ENCODE measurements at places on chromosomes 12 and 14.

- DNase-seq = no peak
Measured at GRCh38 chr12:21571046-21571445, 33.6 kb downstream of the GYS2 start.

DNA sequence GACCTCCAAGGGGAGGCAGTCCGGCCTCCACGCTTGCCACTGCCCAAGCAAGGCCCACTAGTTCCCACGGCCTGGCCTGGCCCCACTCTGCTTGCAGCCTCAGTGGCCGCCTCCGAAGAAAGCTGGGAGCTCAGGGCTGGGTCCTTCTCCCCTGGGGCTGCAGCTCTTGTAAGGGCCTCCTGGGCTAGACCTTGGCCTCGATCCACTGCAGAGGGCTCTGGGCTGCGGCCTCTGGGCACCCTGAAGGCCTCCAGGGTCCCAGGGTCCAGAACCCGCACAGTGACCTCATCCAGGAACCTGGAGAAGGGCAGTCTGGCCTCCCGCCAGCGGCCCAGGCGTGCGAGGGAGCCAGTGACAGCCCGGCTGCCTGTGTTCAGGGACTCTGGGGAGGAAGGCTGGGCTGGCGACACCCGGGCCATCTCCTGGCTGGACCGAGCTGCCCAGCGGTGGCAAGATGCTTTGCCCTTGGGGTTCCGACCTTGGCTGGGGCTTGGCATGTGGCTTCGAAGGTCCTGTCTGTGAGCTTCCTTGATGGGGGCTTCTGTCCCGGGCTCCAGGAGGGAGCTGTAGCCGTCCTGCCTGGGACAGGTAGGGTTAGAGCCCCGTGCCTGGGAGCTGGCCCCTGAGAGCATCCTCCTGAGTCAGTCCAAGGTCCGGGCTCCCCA, 9.8 kb downstream of the BEGAIN start:
- peak; percentile 8 for DNase-seq

GRCh38 chr14:76993752-76994151, 34.8 kb downstream of the IRF2BPL start:
- no peak for DNase-seq

- no peak for DNase-seq
Measured at GRCh38 chr14:68439676-68440075, 353.2 kb downstream of the ZFP36L1 start.

DNA sequence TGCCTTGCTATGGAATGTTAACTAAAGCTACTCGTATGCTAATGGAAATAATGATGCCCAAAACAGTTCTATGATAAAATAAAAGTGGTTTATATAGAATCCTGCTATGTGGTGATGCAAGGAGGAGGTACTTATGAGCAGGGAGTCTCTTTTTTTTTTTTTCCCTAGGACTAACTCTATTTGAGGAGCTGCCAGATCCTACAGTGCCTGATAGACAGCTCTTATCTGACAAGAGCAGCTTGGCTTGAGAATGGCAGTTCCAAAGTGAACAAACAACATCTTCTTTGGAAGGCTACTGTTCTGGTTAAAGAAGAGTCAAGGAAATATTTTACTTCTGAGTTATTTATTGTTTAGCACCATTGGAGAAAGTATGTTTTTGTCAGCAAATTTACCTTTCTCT, 10.2 kb upstream of the ACSM4 start:
- DNase-seq = no peak

- no peak for DNase-seq
Measured at GRCh38 chr14:27587103-27587502, 989.3 kb upstream of the NOVA1 start.

DNA sequence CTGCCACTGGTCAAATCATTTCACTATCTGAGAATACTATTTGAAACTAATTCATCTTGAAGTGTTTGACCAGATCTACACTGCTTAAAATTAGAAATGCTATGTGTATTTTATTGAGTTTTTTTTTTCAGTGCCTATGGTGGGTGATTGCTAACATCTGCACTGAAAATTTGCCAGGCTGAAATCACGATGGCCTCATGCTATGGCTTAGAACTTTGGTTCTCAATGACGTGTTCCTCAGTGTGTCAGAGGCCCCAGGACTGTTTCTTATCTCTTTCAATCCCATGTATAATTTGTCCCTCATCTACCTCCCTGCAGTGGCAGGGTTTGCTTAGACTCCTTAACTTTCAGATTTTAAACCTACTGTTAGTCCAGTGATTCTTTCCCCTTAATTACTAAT, 36.2 kb upstream of the NKX2-8 start:
- no peak for DNase-seq

GRCh38 chr12:121872546-121873215, 14.0 kb upstream of the HPD start:
- no peak for DNase-seq

DNA sequence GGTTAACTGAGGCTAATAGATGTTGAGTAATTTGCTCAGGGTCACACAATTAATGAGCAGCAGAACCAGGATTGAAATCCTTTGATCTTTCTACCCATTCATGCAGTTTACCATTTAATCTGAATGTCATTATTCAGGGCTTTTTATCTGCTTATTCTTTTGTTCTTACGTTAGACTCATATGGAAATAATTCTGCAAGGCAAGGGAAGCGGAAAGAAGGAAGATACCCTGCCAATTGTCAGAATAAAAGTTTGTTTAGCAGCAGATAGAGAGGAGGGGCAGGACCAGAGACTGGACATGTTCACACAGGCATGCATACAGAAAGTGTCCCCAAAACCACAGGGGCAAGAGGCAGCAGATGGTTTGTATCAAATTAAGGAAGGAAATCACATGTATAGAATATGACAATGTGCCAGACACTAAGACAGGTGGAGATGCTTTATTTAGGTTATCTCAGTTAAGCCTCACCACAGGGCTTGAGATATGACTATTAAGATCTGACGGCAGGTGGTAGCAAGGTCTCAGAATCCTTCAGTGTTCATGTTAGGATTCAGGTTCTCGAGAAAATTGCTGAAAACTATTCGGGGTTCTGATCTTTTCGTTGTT, 29.8 kb downstream of the BRMS1L start:
- no peak for DNase-seq

- no peak for DNase-seq
Measured at GRCh38 chr14:104406831-104407230, 172.7 kb upstream of the C14orf180 start.

DNA sequence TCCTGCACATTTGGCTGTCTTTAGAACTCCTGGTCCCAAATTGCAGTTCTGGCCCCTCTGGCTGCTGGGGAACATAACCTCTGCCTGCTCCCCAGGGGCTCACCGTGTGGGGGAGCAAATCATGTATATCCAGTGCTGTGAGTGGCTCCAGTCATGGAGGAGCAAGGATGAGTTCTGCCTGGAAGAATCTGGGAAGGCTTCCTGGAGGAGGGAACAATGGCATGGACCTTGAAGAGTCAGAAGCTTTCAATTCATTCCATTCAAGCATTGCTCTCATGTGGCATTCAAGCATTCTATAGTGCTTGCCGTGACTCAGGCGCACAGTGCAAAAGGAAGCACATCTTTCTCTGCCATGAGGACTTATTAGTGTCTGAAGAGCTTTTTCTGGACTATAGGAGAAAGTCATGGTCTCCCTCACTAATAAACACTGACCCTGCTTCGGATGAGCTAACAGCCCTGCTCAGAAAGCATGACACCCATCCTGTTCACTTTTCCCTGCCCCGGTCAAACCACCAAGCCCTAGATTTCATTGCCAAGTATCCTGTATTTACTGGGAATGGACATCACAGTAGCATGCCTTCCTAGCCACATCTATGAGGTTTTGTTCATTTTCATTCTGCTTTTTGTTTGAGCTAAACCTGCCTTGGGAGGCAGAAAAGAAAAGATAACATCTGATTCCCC, 3.5 kb downstream of the IFI27 start:
- DNase-seq = no peak

DNA sequence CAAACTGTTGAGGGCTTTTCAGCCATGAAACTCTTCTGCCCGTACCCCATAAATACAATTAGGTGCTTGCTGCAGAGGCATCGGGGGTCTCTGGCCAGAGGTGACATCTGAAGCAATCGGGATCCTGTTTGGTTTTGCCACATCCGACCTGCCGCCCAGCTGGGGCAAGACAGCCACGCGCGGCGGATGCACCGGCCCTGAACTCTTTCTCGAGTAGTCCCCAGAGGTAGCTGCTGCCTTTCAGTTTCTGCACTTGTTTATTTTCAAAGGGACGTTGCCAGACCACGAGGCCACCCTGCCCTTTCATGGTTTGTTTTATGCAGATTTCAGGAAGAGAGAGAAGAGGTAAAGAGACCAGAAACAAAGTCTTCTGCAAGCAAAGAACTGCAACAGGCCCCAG, 10.6 kb upstream of the MLXIP start:
- no peak for DNase-seq

DNA sequence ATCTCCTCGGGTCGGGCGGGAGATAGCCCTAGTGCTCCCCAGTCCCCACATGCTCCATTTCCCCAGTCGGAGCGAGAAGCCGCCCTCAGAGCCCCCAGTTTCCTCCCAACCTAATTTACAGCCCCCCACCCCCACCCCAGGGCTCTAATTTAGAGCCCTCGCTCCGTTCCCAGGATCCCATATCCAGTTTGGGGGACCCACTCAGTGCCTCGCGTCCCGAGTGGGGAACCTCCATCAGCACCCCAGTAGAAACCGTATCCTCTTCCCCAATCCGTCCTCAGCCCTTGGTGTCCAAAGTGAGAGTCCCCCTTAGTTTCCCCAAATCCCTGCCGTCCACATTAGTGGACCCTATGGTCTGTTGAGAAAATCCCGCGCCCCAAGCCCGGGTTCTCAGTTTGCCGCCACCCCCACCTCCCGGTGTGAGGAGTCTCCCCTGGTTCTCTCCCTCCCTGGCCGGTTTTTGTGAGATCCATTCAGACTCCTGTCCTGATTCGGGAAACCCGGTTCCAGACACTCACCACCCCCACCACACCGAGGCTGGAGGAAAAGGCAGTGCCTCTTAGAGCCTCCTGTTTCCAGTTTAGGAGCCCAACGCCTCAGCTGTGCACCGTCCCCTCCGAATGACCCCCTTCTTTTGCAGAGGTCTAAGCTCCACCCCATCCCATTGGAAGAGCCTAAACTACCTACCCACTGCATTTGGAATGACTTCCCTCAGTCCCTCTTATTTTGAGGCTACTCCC, 809 bp upstream of the MSI1 start:
- DNase-seq = no peak

DNA sequence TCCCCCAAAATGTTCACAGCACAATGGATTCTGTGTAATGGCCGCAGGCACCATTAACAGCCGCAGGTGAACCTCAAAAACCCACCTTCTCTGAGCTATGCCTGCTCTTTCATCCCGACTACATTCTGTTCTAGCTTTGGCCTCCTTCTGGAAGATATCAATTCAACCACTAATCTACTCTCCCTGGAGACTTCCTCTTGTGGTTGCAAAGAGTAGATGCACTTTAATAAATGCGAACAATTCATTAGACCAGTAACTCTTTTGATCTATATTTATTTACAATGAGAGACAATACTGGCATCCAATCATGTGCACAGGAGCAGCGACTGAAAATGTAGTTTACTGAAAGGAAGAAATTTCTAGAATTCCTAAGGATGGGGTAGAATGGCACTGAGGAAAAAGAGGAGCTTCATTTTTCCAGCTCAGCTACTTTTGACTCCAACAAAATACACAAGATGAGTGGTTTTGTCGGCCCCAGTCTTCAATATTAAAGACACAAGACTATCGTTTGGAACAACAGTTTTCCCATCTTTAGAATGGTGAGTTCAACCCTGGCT, 5.3 kb downstream of the GRIN2B start:
- DNase-seq = no peak

DNA sequence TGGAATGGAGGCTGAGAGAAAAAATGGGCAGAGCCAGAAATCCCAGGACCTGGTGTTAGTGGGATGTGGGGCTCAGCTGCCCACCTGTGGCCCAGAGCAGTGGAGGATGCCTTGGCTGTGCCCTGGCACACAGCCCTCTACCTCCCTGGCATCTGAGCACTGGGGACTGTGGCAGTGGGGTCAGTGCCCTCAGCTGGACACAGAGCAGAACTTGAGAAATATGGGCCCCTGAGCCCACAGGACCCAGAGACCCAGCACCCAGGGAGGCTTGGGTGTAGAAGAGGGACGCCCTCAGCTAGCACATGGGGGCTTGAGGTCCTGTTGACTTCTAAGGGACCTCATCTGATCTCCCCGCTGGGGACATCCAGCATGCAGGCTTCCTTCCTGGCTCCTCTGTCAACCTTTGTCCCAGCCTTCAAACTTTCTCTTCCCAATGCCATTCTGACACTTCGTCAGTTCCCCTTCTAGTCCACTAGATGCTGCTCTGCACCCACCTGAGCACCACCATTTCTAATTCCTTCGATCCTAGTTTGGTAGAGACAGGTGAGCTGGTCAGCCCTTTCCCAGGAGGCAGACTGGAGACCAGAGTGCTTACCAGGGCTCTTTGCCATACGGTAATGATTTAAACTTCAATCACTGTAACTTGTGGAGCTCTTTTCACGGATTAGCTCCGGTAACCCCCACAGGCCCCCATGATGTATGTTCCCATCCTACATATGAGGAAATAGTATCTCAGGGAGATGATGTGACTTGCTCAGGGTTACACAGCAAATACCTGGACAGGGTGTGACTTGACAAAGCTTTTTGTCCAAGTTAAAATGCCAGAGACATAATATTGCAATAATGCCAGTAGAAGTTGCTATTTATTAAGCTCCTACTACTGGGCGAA, 143.7 kb downstream of the ASCL4 start:
- DNase-seq = no peak

DNA sequence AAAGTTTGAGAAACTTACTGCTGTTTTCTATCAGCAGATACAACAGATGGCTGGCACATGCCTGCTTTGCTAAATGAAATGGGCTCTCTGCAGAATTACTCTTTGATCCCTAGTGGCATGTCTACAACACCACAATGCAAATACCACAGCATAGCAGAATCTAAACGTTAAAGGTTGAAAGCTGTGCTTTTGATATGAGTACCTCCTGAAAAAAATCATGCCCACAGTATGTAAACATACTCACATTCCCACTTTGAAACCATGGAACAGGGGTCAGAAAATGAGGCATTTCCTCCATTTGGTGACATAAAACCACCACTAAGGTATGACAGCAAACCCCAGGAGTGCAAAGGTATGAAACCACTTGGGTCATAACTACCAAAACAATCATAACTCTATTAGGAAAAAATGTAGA, 7.5 kb downstream of the WIF1 start:
- DNase-seq = no peak

DNA sequence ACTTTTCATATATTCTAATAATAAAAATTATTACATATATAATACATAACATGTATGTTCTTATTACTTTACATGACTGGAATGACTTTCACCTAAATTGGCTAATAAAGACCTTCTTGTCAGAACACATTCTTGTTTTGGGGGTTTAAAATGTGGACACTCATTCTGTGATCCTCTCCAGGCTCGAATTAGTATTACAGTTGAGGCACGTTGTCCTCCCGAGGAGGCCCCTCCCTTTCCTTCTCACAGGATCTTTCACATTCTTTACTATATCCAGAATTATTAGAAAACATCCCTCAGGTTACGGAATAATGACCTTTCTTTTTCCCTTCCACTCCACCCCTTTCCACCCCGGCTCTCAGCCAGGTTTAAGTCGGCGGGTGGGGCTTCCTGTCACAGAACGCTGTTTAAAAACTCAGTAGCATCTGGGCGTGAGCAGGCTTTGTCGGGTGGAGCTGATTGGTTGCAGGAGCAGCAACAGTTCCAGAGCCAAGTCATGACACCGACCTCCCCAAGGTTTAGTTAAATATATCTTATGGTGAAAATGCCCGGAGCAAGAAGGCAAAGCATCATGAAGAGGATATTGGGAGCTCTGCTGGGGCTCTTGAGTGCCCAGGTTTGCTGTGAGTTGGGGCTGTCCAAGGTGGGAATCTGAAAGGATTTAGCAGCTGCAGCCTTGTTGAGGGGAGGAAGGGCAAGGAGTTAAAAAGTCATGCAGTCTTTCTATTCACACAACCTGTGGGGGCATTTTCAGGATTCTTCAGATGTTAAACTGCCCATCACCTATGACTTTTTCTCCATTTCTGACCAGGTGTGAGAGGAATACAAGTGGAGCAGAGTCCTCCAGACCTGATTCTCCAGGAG, 396.7 kb upstream of the OR4E1 start:
- DNase-seq = peak; percentile 52
